GM13977 (cell line): ENCODE measurements at places on chromosomes 11 and 22.
A peak's percentile ranks its signal among the peaks of the same experiment; 100 is the strongest.

DNA sequence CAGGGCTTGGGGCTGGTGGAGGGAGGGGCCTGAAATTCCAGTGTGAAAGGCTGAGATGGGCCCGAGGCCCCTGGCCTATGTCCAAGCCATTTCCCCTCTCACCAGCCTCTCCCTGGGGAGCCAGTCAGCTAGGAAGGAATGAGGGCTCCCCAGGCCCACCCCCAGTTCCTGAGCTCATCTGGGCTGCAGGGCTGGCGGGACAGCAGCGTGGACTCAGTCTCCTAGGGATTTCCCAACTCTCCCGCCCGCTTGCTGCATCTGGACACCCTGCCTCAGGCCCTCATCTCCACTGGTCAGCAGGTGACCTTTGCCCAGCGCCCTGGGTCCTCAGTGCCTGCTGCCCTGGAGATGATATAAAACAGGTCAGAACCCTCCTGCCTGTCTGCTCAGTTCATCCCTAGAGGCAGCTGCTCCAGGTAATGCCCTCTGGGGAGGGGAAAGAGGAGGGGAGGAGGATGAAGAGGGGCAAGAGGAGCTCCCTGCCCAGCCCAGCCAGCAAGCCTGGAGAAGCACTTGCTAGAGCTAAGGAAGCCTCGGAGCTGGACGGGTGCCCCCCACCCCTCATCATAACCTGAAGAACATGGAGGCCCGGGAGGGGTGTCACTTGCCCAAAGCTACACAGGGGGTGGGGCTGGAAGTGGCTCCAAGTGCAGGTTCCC is at the start of gene APOC3:
Gene APOC3 (plus strand): TSS at position 383 of the 659 bp plus-strand sequence. CDS start 676 bp downstream, outside the sequence.
- DNase-seq = no peak

DNA sequence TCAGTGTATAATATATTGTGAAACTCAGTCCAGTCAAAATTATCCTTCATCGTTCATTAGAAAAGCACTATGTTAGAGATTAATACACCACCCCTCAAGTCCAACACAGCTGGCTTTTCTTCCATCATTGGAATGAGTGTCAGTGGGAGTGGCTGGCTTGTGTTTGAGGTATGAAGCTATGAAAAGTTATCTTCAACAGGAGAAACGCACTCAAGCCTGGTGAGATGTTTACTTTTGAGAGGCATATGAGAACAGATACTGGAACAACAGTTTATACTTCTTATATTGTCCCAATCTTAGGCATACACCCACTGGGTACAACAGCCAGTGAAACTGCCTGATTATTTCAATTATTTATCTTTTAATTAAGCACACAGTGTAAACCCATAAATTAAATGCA is 34.3 kb downstream of the PLEKHB1 start:
- no peak for DNase-seq

DNA sequence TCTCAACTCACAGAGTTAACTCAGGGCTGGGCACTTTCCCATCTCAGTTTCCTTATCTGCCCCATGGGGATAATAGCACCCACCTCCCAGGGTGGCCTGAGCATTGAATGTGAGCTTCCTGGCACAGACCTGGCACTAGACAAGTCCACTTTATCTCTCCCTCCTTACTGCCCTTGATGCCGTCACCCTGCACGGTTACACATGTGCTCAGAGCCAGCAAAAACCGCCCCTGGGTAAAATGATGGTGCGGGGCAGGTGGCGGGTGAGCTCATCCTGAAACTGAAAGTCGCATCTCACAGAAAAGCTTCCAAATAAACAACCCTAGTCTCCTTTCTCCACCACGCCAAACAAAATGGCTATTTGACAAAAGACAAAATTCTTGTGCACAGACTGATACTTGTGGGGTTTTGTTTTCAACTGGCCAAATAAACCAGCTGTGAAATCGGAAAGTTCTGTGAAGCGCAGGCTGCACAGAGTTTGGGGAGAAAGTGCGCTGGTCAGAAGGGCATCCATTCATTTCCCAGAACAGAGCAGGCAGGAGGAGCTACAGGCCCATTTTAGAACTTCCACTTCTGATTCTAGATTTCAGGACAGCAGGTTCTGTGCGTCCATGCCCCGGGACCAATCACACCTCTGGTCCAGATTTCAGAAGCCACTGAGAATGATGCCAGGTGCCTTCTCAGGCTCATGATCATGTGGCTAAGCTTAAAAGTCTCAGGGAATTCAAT is 138.1 kb downstream of the SHANK2 start:
- no peak for DNase-seq

GRCh38 chr11:133842053-133842452 is 3.3 kb downstream of the SPATA19 start:
- no peak for DNase-seq

- no peak for DNase-seq
These were observed 80.1 kb upstream of the ALX4 start for GRCh38 chr11:44389963-44390605.

GRCh38 chr11:133902506-133902905 is 54.3 kb downstream of the IGSF9B start:
- no peak for DNase-seq

GRCh38 chr22:43154887-43155536 is 3.7 kb downstream of the TSPO start:
- no peak for DNase-seq

- DNase-seq = no peak
These were observed 1.6 kb downstream of the DEAF1 start for GRCh38 chr11:693415-693831.

DNA sequence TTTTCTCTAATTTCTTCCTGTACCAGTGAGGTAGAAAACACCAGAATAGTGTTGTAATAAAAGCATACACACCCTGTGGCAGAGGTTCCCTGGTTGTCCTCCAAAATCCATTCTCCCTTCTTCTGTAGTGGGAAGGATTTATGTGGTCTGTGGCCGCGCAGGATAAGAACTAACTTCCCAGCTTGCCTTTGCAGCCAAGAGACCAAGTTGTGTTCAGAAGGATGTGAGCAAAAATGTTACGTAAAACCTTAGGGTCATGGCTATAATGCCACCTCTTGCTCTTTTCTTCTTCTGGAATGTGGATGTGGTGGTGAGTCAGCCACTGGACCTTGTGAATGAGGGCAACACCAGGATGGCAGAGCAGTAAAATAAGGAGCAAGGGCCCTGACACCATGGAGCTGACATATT is 28.4 kb downstream of the CCDC90B start:
- no peak for DNase-seq

DNA sequence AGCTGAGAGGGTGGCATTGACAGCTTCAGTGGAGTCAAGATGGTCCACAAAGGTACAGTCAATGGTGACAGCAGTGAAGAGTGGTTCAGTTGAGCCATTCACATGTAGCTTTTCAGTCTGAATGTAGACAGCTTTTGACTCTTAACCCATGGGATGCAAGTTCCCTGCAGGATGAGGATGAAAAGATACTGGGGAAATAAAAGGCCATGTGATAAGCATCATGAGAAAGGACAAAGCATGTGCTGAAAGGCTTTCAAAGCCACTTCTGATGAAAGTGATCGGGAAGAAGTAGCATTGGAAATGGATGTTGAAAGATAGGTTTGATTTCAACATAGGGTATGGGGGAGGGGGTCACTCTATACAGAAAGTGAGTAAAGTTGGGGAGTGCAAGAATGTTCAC is 182.9 kb downstream of the ETS1 start:
- no peak for DNase-seq

- no peak for DNase-seq
These were observed 4.2 kb downstream of the TCN2 start for GRCh38 chr22:30611197-30611596.

- DNase-seq = no peak
These were observed 183.2 kb upstream of the NECTIN1 start for GRCh38 chr11:119912229-119912628.

- no peak for DNase-seq
These were observed 20.7 kb downstream of the GRIK4 start for GRCh38 chr11:120532082-120532831.

DNA sequence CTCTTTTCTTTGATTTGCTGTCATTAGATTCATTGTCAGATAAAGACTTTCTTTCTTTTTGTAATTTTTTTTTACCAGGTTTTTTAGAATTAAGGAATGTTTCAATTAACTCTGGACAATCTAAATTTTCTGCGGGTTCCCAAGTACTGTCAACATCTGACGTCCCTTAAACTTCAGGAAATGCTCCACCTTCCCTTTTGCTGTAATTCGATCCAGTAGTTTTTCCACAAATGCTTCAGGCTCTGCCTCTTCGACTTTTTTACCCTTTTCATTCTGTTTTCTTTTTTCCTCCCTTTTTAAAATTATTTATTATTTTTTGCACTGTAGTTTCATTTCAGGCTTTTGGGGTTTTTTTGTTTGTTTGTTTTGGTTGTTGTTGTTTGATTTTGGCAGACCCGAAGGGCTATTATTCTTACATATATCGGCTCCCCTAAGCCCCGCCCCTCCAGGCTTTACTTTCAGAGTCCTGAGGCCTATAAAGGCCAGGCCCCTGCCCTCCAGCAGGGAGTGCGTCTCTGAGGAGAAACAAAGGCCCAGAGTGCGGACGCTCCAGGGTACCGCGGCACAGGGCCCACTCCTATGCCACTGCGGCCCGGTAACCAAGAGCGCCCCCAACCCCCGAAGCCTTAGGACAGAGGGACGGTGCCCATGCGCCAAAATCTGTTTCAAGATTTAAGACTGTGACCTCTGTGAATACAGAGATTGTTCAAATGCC is 116.4 kb downstream of the TYR start:
- DNase-seq = no peak

- DNase-seq = no peak
These were observed 62.4 kb downstream of the PARVB start for GRCh38 chr22:44086271-44087088.

DNA sequence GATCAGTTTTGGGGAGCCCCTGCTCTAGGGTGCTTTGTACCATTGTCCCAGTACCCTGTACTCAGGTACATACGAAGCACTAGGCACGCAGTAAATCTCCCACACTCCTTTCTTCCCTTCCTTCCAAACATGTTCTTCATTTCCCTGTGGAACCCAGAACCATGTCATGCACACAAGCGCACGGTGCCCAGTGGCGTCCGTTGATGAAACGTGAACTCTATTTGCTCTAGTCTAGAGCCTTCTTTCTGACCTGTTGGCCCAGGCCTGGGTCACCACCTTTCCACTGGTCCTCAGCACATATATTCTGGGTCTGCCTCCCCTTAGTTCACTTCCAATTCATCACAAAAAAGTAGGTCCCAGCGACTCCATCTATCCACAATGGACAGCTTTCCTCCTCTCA is 7.0 kb downstream of the USH1C start:
- no peak for DNase-seq

DNA sequence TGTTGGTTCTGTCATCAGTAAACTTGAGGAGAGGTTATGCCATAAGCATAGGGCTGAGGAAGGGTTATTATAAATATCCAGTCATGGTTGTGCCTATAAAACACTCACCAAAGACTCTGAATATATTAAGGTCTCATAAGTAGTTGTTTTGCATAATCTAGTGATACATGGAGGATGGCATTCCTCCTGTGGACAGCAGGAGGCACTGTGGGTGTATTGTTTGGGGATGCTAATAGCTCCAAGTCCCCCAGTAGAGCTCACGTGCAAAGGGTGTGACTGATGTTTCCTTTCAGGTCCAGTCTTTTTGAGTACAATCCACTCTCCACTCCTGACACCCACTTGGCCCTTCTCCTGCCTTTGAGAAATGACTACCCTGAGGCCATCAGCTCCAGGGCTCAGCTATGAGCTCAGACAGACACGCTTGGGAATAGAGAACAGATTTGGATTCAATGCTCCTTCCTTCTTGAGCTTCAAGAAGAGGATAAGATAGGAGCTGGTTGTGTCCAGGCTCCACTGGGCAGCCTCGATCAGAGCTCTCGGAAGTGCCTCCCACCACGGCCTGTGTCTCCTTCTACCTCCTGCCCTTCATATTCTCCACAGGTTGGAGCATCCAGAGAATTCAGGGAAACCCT is 85.2 kb upstream of the IGLL5 start:
- peak; percentile 40 for DNase-seq

GRCh38 chr11:77503006-77503405 is 29.1 kb upstream of the PAK1 start:
- no peak for DNase-seq

DNA sequence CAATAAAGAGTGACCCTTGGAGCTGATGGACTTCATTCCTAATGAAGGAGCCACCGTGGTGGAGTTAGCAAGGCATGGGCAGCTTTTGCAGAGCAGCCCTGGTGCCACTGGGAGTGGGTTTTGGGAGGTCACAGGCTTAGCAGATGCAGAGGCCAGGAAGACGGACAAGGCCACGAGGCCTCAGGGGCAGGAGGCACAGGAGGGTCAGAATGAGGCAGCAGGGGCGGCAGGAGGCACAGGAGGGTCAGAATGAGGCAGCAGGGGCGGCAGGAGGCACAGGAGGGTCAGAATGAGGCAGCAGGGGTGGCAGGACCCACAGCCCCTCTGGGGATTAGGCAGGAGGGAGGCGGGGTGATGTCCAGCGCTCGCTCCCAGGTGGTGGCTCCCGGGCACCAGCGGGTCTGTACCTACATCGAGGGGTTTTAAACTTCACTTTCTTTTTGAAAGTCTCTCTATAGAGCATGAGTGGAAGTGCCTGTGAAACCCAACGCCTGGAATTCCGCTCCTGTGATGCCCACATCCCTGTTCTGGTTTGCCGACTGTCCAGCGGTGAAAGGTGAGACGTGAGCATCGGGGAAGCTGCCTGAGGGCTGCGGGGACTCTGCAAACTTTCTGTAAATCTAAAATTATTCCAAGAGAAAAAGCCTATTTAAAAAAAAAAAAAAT is 521.6 kb downstream of the BRD1 start:
- DNase-seq = no peak

DNA sequence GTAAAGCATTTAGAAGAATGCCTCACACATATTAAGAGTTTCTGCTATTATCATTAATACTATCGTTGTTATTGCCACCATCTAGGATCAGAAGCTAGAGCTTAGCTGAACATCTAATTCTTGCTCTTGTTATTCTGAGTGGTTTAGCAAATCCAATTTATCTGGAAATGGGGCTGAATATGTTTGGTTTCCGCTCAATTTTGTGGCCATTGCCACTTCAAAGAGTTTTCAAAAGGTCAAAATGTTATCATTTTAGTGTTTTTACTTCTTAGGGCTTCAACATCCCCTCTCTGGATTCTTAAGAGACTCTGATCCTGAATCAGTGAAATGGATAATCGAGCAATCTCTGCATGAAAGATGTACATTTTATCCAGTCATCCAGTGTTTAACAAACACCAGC is 10.2 kb upstream of the PIK3IP1 start:
- DNase-seq = no peak

DNA sequence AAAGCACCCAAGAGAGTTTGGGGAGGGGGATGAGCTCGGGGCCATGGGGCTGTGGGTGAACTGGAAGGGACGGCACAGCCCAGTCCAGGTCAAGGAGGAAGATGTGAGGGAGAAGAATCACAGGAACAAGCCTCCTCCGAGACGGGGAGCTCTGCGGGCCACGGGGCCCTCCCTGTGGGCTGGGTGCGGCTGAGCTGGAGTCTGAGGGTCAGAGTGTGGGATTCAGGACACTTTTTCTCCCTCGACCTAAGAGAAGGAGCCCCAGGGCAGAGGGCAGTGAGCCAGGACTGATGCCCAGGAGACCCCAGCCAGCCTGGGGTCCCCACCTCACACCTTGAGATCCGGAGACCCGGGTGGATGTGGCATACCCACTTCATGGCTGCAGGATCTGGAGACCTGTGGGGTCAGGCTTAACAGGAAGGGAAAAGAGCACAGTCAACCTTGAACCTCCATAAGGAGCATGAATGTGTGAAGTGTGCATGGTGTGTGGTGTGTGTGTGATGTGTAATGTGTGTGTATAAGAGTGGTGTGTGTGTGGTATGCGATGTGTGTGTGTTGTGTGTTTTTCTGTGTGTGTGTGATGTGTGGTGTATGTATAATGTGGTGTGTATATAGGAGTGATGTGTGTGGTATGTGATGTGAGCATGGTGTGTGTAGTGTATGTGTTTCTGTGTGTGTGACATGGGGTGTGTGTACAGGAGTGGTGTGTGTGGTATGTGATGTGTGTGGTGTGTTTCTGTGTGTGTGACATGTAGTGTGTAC is 504.6 kb downstream of the BRD1 start:
- peak; percentile 2 for DNase-seq

GRCh38 chr22:48138855-48139254 is 1376.4 kb downstream of the TBC1D22A start:
- no peak for DNase-seq
